Activated CD4-positive, alpha-beta memory T cell treated with anti-CD3 and anti-CD28 coated beads for 36 hours (primary cell): ENCODE measurements at places on chromosomes 7 and 10. TPM values are rescaled to one million over a fixed set of nuclear protein-coding genes. Genes with fewer than 3 reads are reported as not detected.

The GNGT1 gene
- total RNA-seq = not detected

The CAMK2B gene
- total RNA-seq = 0.46 TPM

The GRM3 gene
- not detected for total RNA-seq

The BMS1 gene
- 25.5 TPM for total RNA-seq

The GBX1 gene
- not detected for total RNA-seq

The GIMAP4 gene
- 140 TPM for total RNA-seq

The PNLIPRP1 gene
- total RNA-seq = not detected

- peak; percentile 69 for DNase-seq
Observed at GRCh38 chr10:123967626-123968243, 76.1 kb upstream of the CPXM2 start.

GRCh38 chr10:52771534-52772445, 794 bp downstream of the MBL2 start:
- DNase-seq = no peak

DNA sequence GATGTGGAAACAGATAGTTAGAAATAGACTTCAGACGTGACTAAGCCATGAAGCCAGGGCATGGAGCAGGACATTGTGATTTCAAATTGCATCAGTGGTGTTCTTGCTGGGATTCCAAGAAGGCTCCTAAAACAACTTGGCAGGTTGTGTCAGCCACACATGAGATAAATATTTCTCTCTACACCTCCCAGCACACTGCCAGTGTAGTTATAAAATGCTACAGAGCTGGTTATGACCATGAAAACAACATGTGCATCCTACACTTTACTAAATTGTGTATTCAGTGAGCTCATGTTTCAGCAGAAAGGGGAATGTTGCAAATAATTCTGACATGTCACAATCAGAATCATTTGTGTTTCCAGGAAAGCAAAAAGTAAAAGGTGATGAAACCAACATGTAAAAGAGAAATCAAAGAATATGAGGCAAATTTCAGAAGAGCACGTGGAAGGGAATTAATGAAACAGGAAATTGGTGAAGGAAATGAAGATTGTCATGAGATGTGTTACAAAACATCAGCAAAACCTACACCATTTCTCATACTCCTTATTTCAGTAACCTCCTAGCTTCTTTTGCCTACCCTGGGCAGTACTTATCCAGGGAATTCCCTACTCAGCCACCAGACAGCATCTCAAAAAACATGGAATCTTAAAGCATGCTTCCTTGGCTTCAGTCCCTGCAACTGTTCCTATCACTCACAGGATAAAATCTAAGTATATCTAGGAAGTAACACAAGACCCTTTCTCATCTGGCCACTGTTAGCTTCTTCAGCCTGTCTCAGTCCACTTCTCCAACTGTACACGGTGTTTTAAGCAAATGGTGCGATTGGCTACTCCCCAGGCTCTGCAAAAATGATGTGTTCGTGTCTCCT, 5.8 kb upstream of the CYP3A7 start:
- no peak for DNase-seq

- DNase-seq = no peak
Observed at GRCh38 chr10:132649651-132650360, 112.2 kb downstream of the INPP5A start.

DNA sequence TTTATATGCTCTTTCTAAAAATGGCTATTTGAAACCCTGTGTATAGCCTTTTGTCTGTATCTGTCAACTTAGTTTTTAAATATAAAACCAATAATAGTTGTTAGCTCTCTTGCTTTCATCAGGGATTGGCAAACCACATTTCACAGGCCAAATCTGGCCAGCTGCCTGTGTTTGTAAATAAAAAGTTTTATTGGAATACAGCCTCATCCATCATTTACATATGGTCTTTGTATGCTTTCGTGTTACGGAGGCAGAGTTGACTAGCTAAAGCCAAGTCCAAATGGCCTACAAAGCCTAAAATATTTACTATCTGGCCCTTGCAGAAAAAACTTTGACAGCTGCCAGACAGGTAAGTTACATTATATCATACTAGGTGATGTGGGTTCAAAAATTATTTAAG, 235.0 kb downstream of the BICC1 start:
- DNase-seq = no peak

GRCh38 chr7:51317582-51317910, 937 bp upstream of the COBL start:
- no peak for DNase-seq

GRCh38 chr7:66517212-66517909, 111.3 kb upstream of the KCTD7 start:
- no peak for DNase-seq

DNA sequence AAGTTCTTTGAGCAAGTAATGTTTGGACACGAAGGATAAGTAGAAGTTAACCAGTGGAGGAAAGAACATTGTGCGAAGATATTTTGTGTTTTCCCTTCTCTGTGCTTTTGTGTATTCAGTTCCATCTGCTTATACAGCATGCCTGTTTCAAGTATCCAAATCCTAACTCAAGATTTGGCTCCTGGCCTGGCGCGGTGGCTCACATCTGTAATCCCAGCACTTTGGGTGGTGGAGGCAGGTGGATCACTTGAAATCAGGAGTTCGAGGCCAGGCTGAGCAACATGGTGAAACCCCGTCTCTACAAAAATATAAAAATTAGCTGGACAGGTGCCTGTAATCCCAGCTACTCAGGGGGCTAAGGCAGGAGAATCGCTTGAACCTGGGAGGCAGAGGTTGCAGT, 40.8 kb upstream of the TPST1 start:
- no peak for DNase-seq

DNA sequence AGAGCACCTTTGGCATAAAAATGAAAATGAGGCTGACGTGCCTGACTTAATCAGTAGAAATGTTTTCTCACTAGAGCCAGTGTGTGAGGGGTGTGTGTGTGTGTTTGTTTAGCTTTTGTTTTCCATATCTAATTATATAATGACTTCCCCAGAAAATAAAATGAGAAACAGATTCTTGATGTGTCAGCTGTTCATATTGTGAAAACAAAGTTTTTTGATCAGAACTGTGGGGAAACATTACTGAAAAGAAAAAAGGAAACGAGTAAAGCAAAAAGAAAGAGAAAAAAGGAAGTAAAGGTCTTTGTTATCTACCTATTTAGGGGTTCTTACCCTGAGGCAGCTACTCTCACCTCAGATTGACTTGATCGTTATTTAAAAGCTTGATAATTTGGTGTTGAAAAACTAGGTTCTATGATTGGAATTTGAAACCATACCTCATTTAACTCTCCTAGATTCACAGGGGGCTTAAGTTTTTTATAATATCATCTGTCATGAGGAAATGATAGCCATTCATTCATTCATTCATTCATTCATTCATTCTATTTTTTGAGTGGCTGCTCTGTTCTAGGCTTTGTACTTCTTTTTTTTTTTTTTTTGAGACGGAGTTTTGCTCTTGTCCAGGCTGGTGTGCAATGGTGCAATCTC, 58.0 kb downstream of the CREM start:
- DNase-seq = no peak

DNA sequence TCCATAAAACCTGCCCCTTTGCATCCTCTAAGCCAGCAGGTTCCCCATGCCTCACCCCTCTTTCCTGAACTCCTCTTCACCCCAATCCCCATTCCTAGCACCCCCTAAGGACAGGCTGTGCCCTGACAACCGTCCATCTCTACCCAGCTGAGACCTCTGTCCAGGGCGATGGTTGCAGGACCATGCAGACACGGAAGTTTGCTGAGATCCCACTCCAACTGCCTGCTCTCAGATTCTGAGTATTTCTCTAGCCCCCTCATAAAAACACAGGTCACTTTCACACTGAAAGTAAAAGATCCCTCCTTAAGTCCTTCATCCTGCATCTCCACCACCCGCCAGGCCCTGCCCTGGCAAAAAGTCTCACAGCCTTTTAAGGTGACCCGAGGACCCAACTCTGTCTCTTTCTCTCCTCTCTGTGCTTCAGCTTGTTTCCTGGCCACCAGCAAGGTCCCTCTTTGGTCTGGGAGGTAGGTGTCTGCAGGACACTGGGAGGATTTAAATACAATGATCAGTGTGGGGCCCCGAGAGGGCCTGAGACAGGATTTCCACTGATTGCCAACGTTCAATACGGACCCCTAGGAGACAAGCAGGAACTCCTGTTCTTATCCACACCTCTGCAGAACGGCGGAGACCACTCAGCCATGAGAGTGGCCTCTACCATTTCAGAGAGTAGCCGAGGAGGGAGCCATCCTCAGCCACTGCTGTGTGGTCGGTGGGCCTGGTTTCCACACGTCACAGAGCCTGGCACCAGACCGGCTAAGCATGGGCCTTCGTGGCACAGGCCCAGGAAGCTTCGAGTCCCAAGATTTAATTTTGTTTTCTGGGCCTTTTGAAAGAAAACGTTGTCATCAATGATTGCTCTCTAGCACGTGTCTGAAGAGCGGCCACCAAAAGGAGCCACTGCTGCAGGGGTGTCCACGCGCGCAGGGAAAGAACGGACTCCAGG, 27.9 kb downstream of the CALML3 start:
- DNase-seq = no peak

DNA sequence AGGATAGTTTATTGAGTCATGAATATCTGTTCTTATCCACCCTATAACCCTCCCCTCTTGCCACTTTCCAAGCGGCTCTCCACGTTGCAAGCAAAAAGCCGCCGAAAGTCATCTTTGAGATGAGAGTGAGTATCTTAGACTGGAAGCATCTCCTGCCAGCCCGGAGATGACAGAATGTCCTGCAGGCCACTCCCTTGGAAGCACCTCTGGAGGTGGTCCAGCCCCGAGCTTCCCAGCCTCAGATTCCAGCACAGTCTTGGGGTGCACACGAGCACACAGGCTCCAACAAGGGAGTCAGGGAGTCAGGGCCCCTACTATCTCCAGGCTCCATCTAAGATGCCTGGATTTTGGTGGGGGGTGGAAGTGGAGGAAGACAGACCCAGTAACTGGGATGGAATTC, 5.5 kb upstream of the ELN start:
- no peak for DNase-seq

- no peak for DNase-seq
Observed at GRCh38 chr7:2488681-2489080, 12.5 kb upstream of the GRIFIN start.

DNA sequence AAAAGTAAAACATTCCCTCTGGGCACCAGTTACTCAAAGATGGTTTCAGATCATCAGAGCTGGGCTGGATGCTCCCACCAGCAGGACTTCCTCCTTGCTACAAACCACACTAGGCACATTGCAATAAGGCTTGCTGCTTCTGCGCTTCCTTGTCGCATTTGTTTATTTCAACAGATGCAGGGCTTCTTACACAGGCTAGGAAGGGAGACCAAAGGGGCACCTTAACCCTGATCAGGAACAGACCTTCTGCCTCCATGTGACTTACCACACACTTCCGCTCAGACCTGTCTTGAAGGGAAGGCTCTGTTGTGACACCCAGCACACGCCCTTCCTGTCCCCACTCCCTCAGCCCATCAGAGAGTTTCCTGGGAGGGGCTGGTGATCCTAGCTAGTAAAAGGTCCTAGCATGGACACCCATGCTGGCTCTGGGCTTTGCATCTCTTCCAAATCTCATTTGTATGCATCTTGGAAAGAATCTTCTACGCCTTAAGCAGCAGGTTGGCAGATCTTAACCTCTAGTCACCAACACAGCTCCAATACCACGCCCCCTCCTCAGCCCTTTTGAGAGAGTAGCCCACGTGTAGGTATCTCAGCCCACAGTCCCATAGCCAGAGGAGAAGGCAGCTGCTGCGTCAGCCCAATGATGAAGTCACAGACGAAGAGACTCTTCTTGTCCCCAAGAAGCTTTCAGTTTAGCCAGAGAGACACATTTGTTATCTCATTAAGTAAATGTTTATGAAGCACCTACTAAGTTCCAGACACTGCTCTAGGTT, 47.1 kb upstream of the SVIL start:
- peak; percentile 65 for DNase-seq

DNA sequence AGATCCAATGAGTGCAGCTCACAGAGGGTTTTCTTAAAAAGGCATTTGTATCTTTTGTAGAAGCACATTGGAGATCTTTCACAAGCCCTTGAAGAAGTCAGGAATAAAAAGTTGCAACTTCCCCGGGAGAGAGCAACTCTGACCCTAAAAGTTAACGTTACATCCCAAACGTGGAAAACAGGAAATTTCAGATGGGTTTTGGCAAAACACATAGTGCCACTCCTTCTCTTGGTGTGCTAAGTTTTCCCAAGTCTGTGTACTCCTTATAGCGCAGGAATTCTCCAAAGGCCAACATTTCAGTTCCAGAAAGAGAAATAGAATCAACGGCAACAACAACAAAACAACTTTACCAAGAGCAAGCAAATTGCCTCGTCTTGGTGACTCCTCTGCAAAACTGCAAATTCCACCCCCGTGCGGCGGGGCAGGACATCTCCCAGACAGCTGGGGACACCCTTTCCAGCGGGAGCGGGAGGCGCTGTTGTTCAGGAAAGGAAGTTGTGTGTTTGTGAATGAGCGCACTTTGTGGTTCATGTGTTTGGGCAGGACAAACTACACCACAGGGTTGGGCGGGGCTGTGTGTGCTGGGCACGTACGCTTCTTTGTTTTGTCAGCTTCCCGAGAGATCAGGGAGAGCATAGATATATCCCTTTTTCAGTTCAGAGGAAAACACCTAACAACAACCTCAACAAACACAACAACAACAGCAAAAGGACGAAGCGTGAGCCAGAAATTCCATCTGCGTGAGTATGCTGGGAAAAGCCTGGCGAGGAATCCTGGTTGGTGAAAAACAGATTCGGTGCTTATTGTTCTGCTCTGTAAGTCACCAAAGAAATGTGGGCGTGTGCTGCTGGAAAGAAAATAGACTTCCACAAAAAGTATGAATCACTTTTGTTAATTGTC, 294.7 kb upstream of the PITRM1 start:
- DNase-seq = peak; percentile 29

DNA sequence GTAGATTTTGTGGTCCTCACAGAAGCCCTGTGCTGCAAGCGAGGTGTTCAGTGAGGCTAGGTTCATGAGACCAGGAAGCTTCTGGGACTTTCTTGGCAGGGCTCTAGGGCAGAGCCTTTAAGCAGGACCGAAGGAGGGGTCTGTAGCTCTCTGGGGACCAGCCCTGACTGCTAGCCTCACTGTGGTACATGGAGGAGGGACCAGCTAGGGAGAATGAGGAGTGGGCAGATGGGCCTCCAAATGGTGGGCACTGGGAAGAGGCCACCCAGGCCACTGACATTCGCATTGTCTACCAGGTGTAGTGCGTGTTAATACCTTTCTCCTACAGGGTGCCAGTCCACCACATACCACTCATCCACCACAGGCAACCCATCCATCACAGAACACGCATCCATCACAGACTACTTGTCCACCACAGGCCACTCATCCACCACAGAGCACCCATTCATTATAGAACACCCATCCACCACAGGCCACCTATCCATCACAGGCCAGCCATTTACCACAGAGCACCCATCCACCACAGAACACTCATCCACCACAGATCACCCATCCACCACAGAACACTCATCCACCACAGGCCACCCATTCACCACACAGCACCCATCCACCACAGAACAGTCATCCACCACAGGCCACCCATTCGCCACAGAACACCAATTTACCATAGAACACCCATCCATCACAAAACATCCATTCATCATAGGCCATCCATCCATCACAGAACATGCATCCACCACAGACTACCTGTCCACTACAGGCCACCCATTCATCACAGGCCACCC, 31.6 kb upstream of the ZNF488 start:
- DNase-seq = peak; percentile 24

GRCh38 chr10:1431229-1431628, 306.1 kb downstream of the ADARB2 start:
- DNase-seq = no peak

- no peak for DNase-seq
Observed at GRCh38 chr10:13347043-13347499, 1.0 kb downstream of the SEPHS1 start.
